ENCODE measurements at places on chromosomes 2 and 18.
A peak's percentile ranks its signal among the peaks of the same experiment; 100 is the strongest.

DNA sequence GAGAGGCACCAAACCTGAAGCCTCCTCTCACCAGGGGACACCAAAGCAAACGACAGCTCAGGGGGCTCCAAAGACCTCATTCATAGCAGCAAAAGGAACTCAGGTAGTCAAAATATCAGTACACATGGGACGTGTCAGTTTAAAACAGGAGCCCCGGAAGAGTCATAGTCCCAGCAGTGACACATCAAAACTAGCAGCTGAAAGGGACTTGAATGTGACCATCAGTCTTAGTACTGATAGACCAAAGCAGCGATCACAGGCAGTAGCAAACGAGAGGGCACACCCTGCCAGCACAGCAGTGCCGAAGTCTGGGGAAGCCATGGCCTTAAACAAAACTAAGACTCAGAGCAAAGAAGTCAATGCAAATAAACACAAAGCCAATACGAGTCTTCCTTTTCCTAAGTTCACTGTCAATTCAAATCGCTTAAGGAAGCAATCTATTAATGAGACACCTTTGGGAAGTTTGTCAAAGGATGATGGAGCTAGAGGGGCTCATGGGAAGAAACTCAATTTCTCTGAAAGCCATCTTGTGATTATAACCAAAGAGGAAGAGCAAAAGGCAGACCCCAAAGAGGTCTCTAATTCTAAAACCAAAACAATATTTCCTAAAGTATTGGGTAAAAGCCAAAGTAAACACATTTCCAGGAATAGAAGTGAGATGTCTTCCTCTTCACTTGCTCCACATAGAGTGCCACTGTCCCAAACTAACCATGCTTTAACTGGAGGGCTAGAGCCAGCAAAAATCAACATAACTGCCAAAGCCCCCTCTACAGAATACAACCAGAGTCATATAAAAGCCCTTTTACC, 1.2 kb downstream of the GALNT5 start:
- no peak for DNase-seq

DNA sequence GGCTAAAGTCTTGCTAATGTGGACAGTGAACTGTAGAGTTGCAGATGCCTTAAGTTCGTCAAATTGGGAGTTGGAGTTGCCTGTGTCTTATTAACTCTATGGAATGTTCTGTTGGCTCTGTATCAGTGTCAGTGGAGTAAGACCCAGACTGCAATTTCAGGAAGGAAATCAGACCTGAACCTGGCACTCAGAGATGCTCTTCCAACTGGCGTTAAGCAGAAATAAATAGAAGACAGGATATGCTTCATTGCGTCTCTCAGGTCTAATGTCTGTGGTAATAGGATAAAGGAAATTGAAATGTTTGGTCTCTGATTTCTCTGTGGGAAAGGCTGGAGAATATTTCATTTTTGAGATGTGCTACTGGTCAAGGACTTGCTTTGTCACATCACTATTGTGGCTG, 846.7 kb upstream of the ID2 start:
- DNase-seq = no peak

GRCh38 chr2:151946899-151947812, 118.9 kb upstream of the ARL5A start:
- peak; percentile 48 for DNase-seq

GRCh38 chr2:240137596-240138253, 1.6 kb upstream of the COPS9 start:
- no peak for DNase-seq

DNA sequence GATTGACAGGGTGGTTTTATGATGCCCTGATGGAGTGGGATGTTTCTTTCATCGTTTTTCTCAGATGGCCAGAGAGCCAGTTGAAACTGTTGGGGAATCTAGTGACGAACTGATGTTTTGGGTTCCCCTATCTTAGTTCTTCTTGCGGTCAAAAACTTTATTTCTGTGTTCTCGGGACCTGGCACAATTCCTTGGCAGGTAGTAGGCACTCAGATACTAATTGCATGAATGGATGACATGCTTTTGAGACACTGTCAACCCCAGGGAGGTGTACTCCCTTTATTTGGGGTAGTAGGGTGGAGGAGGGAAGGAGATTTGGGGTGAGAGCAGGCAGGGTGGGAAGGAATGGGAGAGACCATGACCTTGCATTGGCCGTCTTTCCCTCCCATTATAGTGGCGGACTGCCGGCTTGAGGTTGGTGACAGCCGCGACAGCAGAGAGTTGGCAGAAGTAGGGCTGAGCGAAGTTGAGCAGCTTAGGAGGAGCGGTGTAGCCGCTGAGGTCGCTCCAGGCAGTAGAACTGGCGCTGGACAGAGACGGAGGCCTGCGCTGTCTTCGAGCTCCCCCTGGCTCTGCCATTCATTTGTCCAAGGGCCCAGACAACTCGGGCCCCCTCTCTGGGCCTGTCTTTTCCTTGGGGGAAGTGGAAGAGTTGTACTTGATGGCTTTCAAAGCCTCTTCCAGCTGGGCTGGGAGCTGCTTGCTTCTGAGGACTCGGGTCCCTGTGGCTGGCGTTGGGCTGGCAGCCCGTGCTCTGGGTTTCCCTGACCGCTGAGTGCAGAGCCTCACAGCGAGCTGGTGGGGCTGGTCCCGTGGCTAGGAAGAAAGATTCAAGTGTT, 2.6 kb downstream of the TET3 start:
- DNase-seq = peak; percentile 55

- no peak for DNase-seq
These were observed 40.5 kb upstream of the IL1R1 start for GRCh38 chr2:102101849-102102635.

- no peak for DNase-seq
These were observed 5.8 kb downstream of the SMIM21 start for GRCh38 chr18:75421656-75422055.

- no peak for DNase-seq
These were observed 10.3 kb downstream of the ITGA6 start for GRCh38 chr2:172437419-172438341.

DNA sequence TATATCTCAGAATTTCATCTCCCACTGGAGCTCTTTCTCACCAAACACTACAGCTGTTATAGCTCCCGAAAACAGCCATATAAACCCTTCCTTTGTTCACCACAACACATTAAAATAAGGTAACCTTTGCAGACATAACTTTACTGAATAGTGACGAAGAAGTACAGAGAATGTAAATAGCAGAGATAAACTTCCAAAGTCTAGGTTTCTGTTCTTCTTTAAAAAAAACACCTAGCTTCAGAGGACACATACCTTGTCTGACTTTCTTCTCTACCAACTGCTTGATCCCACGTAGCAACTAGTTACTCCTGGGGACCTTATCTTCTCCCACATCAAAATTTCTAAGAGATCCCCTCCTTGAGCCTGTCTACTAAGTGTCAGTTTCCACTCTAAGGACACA, 32.3 kb downstream of the ATL2 start:
- DNase-seq = no peak

DNA sequence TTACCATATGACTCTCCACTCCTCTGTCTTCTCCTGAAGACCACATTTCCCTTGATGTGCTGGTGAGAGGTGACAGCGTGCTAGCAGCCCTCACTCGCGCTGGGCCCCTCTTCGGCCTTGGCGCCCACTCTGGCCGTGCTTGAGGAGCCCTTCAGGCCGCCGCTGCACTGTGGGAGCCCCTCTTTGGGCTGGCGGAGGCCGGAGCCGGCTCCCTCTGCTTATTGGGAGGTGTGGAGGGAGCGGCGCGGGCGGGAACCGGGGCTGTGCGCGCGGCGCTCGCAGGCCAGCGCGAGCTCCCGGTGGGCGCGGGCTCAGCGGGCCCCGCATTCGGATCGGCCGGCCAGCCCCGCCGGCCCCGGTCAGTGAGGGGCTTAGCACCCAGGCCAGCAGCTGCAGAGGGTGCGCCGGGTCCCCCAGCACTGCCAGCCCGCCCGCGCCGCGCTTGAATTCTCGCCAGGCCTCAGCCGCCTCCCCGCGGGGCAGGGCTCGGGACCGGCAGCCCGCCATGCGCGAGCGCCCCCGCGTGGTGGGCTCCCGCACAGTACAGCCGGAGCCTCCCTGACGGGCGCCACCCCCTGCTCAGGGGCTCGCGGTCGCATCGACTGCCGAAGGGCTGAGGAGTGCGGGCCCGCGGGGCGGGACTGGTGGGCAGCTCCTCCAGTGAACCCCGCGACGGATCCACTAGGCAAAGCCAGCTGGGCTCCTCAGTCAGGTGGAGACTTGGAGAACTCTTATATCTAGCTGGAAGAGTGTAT, 246.6 kb upstream of the REG3G start:
- DNase-seq = no peak

- DNase-seq = peak; percentile 16
These were observed 8.3 kb downstream of the TM4SF20 start for GRCh38 chr2:227370791-227371312.

DNA sequence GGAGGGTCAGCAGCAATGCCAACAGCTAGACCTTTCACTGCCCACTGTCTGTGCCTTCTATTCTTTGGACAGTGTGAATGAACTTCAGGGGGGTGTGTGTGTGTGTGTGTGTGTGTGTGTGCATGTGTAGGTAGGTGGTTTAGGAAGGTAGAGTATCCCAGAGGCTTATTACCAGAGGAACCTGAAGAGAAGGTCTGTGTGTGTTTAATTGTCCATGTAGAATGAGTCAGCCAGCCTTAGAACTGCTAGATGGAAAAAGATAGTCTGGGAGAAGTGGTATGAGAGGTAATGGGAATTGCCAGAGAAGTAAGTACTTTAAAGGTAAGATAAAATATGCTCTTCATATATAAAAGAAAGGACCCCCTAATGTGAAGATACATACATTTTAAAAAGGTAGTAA, 522.2 kb downstream of the PIK3C3 start:
- no peak for DNase-seq

GRCh38 chr2:127187081-127187775, 32.9 kb downstream of the CYP27C1 start:
- no peak for DNase-seq

GRCh38 chr18:55477499-55477859, 110.5 kb downstream of the TCF4 start:
- no peak for DNase-seq

DNA sequence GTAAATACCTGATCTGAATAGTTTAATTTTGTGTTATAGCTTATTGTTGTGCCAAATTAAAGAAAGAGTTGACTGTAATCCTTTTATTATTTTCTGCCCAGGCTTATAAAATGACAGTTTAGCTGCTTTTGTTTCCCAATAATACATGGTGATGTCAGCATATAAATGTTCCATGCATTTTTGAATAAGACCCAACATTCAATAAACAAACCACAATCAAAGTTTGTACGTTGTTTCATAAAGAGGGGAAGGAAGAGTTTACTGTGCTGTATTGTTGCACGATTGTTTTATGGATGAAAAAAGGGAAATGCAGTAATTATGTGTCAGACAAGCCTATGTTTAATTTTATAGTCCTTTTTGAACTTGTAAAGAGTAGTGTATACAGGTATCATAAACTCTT, 177.2 kb upstream of the SCN7A start:
- DNase-seq = no peak

DNA sequence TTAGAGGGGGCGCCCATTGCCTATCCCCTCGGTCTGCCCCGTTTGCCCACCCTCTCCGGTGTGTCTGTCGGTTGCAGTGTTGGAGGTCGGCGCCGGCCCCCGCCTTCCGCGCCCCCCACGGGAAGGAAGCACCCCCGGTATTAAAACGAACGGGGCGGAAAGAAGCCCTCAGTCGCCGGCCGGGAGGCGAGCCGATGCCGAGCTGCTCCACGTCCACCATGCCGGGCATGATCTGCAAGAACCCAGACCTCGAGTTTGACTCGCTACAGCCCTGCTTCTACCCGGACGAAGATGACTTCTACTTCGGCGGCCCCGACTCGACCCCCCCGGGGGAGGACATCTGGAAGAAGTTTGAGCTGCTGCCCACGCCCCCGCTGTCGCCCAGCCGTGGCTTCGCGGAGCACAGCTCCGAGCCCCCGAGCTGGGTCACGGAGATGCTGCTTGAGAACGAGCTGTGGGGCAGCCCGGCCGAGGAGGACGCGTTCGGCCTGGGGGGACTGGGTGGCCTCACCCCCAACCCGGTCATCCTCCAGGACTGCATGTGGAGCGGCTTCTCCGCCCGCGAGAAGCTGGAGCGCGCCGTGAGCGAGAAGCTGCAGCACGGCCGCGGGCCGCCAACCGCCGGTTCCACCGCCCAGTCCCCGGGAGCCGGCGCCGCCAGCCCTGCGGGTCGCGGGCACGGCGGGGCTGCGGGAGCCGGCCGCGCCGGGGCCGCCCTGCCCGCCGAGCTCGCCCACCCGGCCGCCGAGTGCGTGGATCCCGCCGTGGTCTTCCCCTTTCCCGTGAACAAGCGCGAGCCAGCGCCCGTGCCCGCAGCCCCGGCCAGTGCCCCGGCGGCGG, 1.7 kb downstream of the MYCN start:
- DNase-seq = peak; percentile 36

GRCh38 chr2:100670232-100670631, 107.4 kb downstream of the PDCL3 start:
- DNase-seq = no peak

DNA sequence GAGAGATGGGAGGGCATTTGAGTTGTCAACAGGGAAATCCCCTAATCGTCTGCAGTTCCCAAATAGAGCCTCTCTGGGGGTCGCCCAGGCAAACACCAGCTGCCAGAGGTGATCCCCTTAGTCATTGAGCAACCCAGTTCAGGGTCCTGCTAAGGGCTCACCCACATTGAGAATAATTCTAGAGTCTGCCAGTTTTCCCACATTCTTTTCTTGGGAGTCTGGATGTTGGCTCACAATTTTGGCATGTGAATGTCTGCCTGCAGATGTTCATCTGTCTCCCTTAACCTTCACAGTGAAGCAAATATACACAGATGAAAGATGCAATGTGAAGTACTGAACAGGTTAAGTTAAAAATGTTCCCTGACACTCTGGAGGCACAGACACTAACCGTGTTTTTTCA, 11.4 kb upstream of the SMIM21 start:
- no peak for DNase-seq

DNA sequence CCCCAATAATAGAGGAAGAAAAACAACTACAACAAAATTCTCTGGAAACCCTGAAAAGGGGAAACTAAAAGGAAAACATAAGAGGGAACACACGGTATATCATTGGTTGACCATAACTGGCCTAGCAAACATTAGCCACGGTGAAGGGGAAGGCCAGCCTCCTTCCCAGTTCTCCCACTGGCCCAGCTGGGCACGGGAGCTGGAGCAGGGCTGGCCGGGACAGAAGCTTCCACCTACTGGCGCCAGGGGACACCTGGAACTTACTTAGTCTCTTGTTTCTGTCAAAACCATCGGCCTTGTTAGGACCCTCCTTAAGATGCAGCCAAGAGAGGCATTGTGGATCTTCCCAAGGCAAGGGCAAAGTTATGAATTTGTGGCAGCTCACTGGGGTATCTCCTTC, 56.1 kb upstream of the DLGAP1 start:
- DNase-seq = no peak

DNA sequence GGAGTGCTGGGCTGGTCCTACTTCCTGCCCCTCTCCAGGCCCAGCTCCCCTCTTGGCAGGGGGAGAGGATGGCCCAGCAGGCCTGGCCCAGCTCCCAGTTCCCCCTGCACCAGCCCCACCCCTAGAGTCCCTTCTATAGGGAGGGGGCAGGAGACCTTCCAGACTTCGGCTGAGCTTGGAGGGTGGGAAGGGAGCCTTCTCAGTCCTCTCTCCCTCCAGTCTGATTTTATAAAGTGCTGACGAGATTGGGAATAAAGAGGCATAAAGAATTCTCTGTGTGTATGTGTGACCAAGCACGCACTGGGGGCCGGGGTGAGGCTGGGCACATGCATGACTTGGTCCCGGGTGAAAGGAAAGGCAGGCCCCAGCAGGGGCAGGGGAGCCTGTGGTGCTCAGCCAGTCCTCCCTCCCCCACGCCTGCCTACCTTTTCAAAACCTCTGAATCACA, 5.1 kb downstream of the CHPF start:
- DNase-seq = no peak

- no peak for DNase-seq
These were observed 615.8 kb upstream of the SYT4 start for GRCh38 chr18:43893001-43893637.

- no peak for DNase-seq
These were observed 67.9 kb upstream of the RAPGEF4 start for GRCh38 chr2:172667581-172668325.

- DNase-seq = no peak
These were observed 81.0 kb downstream of the APLF start for GRCh38 chr2:68548396-68548795.
